MM.1S (cell line): ENCODE measurements at places on chromosomes 5 and 9.

DNA sequence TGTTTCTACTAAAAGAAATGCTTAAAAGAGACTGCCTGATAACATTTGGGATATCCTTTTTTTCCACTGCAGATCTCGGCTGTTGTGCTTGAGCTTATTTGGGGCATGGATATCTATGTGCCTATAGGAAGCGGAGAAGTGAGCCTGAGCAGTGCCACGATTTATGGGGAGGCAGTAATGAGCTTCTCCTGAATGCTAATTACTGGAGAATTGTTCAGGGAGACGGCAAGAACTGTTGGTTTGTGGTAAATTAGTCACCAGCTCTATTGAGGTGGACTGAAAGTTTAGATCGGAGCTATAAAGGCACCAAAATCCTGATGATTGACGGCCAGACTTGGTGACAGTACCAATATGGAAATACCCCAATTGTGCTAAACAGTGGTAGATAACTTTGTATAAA is 186.5 kb downstream of the ARHGEF28 start:
- no peak for DNase-seq

- DNase-seq = no peak
These were observed 100.7 kb upstream of the S1PR3 start for GRCh38 chr9:88890546-88890945.

DNA sequence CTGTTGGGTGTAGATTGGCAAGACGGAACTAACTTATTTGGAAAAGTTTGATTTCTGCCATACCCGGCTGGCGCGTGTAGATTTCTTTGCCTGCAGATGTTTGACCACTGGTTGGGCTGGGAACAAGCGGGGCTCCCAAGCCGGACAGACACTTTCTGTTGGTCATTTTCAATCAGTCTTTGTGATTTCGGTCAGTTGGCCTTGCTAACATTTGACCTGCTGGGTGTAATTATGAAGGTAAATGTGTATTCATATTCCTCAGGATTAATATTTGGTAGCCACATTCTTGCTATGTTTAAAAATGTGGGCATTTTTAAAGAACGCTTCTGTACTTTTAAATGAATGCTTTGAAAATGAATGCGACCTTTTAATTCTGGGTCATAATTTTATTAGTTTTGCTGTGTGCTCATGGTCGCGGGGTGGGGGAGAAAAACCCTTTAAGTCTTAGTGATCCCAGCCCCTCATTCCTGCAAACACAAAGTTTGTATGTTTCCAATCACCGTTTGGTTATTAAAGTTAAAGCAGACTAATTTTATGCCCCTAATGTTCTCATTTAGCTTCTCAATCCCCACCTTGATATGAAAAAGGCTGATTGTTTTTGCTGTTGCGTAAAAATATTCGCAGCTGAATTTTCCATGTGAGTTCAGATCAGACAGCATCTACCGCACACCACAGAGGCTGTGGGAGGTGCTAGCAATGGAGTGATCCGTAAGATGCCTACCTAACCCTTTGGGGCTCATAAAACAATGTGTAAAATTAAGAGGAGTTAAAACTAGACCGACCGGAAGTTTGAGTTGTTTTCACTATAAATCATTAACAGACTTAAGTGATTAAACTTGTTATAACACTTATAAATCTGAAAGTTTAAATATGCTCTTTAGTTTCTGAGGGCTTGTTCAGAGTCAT is 1.5 kb downstream of the RASGRF2 start:
- no peak for DNase-seq

GRCh38 chr5:177545487-177546257 is 8.7 kb downstream of the FAM193B start:
- no peak for DNase-seq

DNA sequence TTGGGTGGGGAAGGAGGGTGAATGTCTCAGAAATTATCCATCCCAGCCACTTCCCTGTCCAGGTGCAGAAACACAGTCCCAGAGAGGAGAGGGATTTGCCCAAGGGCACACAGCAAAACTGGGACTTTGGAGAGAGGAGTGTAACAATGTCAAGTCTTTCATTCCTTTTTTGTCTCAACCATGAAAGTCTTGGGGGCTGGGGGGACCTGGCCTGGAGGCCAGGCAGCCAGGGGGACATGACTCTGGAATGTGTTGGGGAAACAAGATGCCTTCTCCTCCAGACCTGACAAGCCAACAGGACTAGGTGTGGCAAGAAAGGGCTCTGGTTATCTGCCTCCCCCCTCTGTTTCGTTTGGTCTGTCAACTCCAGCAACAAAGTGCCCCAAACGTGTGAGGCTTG is 13.9 kb upstream of the HAND1 start:
- DNase-seq = no peak

- no peak for DNase-seq
These were observed 48.8 kb upstream of the FREM1 start for GRCh38 chr9:14958989-14959388.
